ENCODE measurements at places on chromosomes 1 and 21.

DNA sequence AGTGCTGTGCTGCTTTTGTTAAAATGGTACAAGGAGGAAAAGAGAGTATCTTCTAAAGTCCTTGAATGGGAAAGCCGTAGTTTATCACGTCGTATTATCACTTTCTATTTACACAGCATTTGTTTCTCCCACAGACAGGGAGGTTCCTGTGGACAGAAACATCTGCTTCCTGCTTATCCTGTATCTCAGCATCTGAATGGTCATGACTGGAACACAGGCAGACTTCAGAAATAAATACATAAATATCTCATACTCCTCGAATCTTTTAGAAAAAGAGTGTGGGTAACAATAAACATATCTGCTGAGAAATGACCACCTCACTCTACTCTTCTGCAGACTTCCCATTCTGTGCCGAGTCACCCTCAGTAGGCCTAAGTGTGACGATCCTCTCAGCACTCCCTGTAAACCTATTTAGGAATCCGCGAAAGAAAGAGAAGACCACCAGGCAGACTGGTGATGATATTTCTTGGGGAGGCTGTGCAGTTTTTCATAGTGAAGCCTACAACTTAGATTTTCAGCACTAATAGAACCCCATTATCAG is 393.5 kb downstream of the SMYD3 start:
- no peak for DNase-seq

DNA sequence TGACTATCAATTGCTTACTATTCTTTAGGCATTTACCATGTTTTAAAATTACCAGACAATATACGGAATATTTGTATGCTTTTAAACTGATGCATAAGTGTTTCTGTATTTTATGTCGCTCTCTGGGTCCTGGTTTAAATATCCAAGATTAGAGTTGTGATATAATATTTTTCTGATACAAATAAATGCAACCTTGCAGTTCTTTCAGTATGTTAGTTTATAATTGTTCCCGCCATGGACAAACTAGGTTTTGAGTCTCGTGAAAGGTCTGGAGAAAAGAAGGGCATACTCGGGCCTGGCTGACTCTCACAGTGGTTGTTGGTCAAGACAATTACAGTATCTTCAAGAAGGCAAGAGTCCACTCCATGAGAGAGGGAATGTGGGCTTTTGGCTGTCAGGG is 72.6 kb upstream of the AJAP1 start:
- DNase-seq = no peak

- no peak for DNase-seq
Measured at GRCh38 chr1:215761446-215761845, 194.3 kb downstream of the KCTD3 start.

GRCh38 chr1:6373961-6374720 is 19.4 kb downstream of the ACOT7 start:
- no peak for DNase-seq

DNA sequence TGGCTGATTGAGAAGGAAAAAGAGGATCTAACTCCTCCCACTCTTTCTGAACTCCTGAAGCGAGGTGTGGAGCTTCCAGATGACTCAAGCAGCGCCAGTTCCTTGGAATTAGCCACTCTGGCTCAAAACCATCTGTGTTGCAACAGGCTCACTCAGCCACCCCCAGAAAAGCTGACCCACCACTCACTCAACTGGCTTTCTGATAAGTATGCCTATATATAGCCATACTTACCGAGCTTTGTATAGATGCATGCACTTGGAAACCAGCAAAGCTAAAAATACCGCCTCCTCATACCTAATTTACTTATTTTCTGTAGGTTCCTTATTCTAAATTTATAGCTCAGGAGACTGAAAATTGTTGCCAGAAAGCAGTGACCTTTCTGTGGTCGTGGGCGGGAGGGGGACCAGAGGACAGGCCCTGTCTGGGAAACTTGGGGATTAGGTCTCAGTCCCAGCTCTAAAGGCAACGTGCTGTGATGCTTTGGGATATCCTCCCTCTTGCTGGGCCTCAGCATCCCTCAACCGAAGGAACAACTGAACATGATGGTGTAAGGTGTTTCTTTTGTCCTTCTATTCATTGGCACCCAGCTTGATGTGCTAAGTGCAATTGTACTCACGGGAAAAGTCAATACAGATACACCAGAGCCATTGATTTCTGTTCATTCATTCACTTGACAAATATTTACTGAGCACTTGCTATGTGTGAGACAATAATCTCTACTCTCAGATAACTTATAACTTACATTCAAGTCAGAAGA is 65.7 kb downstream of the NENF start:
- DNase-seq = no peak

GRCh38 chr21:25487046-25487594 is 120.2 kb downstream of the MRPL39 start:
- no peak for DNase-seq

DNA sequence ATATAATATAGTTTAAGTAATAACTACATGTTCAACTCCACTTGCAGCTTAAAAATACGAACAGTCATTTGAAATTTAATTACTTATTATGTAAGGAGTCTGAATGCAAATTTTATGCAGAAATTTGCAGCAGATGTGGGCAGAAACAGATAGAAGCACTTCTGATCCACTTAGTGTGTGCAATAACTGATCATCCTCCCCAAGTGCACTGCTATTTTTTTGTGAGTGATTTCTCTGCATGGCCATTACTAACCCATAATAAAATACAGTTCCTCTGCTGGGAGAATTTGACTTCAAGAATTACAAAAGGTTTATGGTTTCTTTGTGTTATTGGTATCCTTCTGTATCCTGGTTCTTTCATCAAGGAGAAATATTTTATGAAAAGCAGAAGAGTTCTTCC is 611.5 kb upstream of the RGS18 start:
- no peak for DNase-seq

DNA sequence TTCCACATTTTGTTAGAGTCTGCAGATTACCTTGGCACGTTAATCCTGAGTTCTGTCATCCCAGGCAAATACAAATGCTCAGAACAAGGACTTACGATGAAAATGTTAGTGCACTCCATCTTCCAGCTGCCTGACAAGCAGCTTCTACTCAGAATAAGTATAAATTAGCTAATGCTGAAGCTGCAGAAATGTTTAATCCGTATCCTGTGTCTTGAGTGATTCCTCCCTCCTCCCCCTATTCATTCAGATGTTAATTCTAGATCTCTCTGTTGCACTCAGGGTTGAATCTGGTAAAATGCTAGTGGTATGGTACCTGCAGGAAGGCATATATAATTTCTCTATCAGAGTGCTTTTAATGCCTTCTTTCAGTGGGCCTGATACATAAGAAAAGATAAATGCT is 39.8 kb downstream of the CNN3 start:
- no peak for DNase-seq

GRCh38 chr1:23732363-23733224 is 10.7 kb upstream of the ELOA start:
- DNase-seq = no peak

DNA sequence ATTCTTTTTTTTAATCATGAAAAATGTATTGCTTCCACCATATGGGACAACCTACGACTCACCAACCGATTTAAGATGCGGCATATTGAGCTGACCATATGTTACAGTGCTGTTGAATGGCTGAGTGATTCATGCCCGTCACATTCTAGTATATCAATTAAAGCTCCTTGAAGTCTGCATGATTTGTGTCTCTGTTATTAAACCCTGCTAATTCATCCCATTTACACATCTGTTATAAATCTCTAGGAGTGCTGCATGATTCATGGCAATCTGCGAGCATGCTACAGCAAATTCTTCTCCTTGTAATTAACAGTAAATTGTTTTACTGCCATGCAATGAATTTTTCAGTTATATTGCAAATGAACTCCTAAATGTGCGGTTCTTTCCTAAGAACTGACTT is 239.8 kb downstream of the USH2A start:
- no peak for DNase-seq

GRCh38 chr1:52125736-52126359 is 16.0 kb upstream of the ZFYVE9 start:
- DNase-seq = no peak

DNA sequence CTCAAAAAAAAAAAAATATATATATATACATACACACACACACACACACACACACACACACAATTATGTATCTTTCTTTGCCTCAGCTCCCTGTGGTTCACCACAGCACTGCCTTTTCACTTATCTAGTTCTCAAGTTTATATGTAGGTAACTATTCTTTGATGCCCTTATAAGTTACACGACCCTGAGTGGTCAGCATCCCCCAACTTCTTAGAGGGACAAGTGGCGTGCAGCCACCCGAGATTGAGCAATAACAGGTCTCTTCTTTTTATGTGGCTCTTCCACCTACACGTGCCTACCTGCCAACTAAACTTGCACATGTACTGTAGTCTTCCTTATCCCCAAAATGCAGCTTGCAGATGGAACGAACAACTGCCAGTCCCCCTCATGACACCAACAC is 120.8 kb downstream of the GABPA start:
- DNase-seq = no peak

GRCh38 chr1:15262706-15263105 is 15.7 kb downstream of the FHAD1 start:
- no peak for DNase-seq

GRCh38 chr21:26599261-26599660 is 26.2 kb upstream of the CYYR1 start:
- no peak for DNase-seq

- no peak for DNase-seq
Measured at GRCh38 chr1:60487565-60488345, 414.2 kb upstream of the C1orf87 start.

GRCh38 chr1:80083892-80084291 is 1077.4 kb upstream of the ADGRL4 start:
- no peak for DNase-seq

GRCh38 chr1:14852291-14852690 is 253.8 kb downstream of the KAZN start:
- no peak for DNase-seq

DNA sequence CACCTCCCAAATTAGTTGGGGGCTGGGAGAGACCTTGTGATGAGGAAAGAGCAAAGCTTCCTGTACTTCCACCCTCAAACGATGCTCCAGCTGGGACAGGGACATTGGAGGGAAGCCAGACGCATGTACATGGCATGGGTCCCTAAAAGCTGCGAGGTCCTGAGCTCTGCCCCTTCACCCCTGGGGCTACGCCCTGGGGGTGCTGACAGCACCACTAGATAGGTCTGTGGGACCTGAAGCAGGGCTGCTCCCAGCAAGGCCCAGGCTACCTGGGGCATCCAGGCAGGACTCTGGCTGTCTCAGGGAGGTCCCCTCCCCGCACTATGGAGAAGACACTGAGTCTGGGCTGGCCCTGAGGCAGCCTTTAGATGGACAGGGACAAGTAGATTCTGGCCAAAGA is 83.4 kb downstream of the DMRTB1 start:
- no peak for DNase-seq

GRCh38 chr1:54335755-54336108 is 70.5 kb downstream of the SSBP3 start:
- DNase-seq = no peak

DNA sequence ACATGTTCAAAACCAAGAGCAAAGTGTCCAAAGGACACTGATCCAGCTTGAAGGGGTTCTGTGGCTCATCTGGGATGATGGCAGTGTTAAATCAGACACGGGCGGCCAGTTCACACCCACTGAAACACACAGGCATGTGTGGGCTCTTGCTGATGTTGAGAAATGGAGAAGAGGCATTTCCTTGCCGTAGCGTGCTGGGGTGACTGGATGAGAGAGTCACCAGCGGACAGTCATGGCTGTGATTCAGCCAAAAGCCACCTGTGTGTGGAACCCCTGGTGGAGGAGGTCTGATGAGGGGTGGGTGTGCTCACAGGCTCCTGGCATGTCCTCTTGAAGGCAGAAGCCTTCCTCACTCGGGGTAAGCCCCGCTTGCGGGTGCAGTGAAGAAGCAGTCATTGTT is 7.2 kb downstream of the C1orf35 start:
- no peak for DNase-seq

DNA sequence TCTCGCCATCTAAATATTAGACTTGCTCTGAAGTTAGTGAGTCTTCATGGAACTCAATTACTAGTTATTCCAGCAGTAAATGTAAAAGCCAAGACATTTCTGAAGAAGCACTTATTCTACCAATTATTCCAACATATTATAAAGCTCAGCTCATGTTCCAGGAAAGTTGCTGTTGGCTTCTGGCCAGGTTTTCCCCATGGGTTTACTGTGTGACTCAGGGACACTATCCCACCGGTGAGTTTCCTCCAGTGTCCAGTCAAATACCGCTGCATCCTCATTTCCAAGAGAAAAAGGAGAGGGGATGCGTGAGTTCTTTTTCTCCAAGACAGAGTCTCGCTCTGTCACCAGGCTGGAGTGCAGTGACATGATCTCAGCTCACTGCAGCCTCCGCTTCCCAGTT is 9.2 kb upstream of the HHIPL2 start:
- DNase-seq = no peak

GRCh38 chr1:208233978-208234377 is 10.2 kb downstream of the PLXNA2 start:
- DNase-seq = no peak

- no peak for DNase-seq
Measured at GRCh38 chr1:65538086-65538485, 117.6 kb downstream of the LEPR start.

DNA sequence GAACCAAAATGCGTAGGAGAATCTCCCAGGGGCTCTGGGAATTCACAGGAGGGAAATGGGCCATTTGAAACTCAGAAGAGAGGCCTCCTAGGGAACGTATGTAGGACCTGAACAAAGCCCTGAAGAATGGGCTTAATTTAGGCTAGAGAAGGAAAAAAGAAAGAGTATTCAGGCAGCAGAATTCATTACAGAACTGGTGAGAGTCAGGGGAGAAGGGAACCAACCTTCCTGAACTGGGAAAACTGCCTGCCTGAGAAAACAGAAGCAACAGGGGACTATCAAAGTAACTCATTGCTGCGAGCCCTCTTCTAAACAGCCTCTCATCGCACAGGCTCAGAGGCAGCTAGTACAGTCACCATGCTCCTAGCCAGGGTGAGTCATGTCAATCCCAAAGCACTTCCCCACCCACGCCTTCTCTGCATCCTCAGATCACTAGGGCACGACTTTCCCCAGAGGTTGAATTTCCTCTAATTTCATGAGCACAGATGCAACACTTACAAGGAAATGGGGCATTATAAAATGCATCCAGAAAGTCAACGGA is 98.1 kb downstream of the ADSS2 start:
- peak; percentile 77 for DNase-seq

- DNase-seq = no peak
Measured at GRCh38 chr1:176118985-176119384, 88.1 kb downstream of the COP1 start.

GRCh38 chr1:32073299-32074229 is 825 bp downstream of the TMEM39B start:
- peak; percentile 30 for DNase-seq

- no peak for DNase-seq
Measured at GRCh38 chr1:7444363-7444762, 326.7 kb upstream of the VAMP3 start.

DNA sequence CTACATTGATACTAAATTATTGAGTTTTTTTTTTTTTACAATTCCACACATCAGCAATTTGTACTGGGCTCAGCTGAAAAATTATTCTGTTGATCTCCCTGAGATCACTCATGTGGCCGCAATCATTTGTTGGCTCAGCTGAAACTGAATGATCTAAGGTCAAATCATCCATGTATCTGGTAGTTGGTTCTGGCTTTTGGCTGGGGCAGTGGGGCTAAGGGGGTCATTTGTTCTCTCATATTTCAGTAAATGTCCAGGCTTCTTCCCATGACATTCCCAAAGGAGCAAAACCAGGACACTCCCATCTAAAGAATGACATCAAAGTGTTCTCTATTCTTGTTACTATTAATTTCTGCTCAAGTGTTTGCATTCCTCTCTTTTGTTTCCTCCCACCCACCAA is 806.7 kb upstream of the ADGRL2 start:
- no peak for DNase-seq

Measured in CD4-positive, alpha-beta T cell (primary cell).